Naive thymus-derived CD8-positive, alpha-beta T cell (primary cell): ENCODE measurements at places on chromosomes 7 and 10.

DNA sequence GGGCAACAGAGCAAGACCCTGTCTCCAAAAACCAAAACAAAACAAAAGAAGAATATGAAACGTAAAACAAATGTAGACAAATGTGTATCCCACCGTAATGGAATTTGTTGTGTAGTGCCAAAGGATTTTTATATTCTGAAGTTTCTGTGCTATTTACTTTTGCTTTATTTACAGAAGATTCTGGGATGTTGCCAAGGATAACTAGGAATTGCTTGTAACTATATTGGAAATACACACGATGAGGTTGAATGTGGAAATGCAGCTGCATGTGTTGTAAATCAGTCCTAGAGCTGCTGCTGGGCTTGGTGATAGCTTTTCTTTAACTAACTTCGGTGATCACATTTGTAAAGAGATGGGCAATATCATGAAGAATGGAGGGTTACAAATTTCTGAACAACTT is 39.5 kb downstream of the GALNT17 start:
- no peak for DNase-seq

DNA sequence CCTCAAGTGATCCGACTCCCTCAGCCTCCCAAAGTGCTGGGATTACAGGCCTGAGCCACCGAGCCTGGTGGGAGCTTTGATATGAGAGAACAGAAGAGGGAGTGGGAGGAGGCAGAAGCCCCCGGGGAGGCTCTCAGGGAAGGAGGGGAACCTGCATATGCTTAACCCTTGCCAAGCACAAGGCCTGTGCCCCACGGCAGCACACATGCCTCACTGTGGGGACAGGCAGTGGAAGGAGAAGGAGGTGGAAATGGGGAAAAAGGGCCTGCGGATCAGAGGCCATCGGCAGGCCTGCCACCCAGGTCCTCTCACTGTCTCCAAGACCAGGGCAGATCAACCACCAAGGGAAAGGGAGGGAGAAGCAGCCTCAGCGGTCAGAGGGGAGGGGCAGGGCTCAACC is 7.2 kb upstream of the GRID1 start:
- no peak for DNase-seq

- DNase-seq: no peak
Measured at GRCh38 chr10:31384589-31384949, 65.6 kb downstream of the ZEB1 start.

DNA sequence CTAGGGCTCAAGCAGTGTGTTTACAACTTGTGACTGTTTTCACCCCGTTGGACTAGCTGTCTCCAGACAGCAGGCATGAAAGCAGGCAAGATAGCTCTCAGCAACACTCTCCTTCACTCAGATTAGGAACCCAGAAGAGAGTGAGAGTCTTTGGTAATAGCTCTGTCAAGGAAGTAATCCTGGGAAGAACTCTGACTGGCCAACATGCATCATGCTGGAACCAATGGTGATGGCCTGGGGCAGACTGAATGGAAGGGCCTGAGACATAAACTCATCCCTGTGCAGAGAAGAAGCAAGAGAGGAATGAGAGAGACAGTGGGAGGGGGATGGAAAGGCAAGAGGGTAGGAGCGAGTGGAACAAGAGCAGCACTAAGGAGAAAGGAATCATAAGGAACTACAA is 48.9 kb downstream of the AKR1D1 start:
- DNase-seq: no peak

DNA sequence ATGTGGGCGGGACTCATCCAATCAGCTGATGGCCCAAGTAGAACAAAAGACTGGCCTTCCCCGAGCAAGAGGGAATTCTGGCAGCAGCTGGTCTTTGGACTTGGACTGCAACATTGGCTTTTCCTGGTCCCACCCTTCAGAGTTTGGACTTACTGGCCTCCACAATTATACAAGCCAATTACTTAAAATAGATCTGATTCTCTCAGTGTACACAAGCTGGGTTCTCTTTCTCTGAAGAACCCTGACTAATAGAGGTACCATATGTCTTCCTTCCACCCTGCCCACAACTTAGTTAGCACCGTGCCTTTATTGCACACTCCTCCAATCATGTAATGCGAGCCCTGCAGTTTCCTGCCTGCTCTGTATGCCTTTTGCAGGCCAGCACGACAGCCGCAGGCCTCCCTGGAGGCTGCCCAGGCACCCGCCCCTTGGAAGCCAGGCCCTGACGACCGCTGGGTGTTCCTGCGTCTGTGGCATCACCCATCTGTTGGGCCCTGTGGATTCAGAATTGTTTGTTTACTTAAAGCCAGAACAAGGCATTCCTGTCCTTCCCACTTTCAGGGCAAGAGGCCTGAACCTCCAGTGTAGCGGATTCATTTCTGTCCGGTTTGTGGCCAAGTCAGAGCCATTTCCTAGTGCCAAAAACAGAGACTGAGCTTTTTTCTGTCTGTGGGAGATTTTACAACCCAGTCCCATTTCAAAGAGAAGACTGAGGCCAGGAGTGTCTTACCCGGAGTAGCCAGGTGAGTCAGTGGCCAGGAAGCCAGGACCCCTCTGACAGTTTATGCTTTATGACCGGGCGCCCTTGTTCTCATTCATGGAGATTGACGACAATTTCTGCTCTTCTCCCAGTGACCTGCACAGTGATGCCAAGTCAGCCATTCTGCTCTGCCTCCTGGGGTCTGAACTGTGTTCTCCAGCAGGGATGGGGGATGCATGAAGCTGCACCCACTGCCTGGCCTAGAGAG is 968 bp upstream of the INMT start:
- DNase-seq: no peak

DNA sequence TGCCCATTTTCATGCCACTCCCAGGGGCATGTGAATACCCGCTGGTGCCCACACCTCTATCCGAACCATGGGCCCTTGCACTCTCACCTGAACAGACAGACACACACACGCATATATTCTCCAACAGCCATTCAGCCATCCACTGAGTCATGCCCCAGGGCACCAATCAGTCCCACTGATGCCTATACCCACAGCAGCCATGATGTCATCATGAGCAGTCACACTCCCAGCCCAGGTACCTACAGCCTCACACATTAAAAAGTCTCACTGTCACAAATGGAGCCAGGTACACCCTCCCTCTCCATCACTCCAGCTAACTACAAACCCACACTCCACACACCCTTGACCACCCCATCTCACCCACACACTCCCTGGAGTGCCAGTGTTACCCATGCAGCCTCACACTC is 12.2 kb downstream of the VSIR start:
- DNase-seq: no peak

DNA sequence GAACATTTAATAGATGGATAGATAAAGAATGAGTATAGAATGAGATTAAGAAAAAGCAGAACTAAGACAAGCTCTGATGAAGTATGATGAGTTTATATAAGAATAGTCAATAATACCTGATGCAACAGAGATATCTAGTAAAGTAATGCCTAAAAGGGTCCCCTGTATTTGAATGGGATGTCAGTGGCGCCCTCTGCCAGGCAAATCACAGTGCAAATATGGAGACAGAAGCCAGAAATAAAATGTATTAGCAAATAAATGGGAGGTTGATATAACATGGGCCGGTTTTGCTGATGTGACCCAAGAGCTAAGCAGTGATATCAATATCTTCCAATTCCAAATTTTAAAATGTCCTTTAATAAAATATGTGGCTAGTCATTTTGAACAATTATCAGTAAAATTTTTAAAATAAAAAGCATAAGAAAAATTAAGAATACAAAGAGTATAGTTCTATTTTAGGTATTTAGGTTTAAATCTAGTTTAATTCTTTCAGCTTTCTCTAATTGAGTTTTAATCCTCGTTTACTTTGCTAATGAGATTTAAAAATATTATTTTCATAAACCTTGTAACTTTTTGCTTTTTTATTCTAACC is 62.6 kb downstream of the ADK start:
- peak; percentile 72 for DNase-seq

DNA sequence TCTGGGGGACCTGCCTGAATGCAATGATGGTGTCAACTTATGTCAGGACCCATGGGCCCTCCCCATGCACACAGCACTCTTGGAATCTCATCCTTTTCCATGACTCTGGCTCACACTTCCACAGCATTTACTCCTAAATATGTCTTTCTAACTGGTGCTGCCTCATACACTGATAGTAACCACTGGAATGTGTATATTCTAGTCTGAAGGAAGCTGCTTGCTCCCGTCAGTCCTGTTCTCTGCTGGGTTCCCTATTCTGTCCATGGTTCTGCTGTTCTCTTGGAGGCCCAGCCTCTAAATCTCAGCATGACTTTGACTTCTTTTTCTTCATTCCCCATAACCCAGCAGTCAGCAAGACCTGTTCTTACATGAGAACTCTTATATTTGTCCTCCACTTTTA is 1055.1 kb downstream of the KCNMA1 start:
- DNase-seq: no peak

DNA sequence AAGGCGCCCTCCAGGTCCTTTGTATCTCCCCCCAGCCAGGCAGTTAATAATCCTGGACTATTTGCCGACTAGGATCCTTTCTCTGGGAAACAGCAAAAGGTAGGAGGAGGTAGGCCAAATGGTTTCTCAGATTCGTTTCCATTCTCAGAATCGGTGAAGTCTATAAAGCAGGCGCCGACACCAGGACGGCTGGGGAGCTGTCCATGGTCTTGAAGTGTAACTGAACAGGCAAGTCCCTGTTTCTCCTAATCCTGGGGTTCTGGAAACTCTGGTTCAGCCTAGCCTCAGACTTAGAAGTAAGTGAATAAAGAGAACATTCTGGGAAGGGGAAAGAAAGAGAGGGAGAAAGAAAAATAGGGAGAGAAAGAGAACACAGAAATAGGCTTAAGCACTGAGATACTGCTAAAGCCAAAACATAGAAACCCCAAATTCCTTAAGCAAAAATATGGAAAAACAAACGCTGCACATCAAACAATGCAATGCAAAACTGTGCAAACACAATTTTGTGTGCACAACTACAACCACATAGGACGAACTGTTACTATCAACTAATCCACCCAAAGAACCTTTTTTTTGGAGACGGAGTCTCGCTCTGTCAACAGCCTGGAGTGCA is 11.1 kb upstream of the INA start:
- no peak for DNase-seq

- no peak for DNase-seq
Measured at GRCh38 chr10:18260310-18260922, 120.2 kb downstream of the CACNB2 start.

DNA sequence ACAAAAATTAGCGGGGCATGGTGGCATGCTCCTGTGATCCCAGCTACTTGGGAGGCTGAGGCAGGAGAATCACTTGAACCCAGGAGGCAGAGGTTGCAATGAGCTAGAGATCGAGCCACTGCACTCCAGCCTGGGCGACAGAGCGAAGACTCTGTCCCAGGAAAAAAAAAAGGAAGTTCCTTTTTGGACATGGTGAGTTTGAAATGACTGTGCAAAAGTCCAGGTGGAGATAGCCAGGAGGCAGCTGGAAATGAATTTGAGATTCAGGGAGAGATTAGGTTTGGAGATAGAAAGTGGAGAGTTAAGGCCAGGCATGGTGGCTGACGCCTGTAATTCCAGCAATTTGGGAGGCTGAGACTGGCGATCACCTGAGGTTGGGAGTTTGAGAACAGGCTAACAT is 139.1 kb downstream of the MARCHF5 start:
- DNase-seq: no peak

- DNase-seq: peak; percentile 0
Measured at GRCh38 chr10:46229144-46229563, 57.6 kb upstream of the ANTXRL start.

- DNase-seq: no peak
Measured at GRCh38 chr10:6579183-6579903, 733 bp downstream of the PRKCQ start.

- no peak for DNase-seq
Measured at GRCh38 chr10:52780391-52781155, 8.0 kb upstream of the MBL2 start.

- DNase-seq: no peak
Measured at GRCh38 chr10:132900211-132900756, 42.1 kb downstream of the CFAP46 start.

- no peak for DNase-seq
Measured at GRCh38 chr10:21196822-21197395, 299.8 kb upstream of the NEBL start.

DNA sequence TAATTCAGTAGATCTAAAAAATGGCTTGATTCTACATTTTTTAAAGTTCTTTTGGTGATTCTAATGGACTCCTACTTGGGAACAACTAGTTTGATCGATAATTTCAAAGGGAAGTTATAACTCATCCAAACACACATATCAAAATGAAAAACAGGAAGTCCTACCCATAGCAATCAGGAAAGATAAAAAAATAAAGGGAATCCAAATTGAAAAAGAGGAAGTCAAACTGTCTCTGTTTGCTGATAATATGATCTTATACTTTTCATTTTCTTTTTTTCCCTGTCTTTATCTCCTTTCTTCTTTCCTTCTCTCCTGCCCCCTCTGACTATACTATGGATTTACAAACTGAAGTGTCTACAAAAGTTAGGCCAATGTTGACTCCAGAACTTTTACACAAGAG is 118.8 kb downstream of the IQUB start:
- DNase-seq: no peak

- no peak for DNase-seq
Measured at GRCh38 chr10:76036111-76036940, 604.9 kb downstream of the LRMDA start.

DNA sequence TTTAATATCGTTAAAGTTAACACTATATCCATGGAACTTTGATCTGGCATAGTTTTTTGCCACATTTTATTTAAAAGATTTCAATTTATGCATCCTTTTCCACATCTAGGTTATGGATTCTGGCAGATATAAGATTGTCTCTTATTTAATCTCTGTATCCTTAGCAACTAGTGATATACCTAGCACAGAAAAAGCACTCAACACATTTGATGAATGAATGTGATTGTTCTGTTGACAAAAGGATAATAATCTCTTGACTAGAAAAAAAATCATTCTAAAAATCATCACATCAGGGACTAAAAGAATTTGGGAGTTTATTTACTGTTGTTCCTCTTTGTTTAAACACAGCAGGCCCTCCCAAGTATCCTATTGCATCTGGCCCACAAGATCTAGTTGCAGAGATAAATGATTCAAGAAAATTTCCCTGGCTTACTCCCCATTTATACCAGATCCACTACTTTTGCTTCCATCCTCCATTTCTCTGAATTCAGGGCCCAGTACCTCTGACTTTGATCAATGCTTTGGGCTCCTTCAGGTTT is 84.0 kb upstream of the C1GALT1 start:
- no peak for DNase-seq

DNA sequence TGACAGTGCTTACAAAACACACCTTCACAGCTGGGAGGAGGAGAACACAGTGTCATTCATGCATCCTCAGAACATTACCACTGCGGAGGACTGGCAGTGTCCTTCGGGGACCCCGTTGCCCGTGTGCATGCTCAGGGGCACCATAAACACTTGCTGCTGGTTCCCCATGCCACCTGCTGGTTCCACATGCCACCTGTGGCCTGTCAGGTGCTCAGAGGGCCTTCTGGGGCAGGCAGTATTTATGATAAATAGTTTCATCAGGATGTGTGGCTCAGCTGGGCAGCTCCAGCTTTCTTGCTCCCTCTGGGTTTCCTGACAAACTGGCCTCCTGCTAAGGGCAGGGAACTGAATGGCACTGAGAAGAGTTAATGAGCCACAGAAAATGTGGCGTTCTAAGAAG is 32.1 kb downstream of the CELF2 start:
- no peak for DNase-seq
